Aorta (tissue), 5 donors: ENCODE measurements at places on chromosomes 6 and 20. TPM values are rescaled to one million over a fixed set of nuclear protein-coding genes. Genes with fewer than 3 reads are reported as not detected.

Gene RIPOR3
- 3.4 TPM for total RNA-seq

Gene TRERF1
- 2.7 TPM for total RNA-seq

Gene ZNF831
- 0.68 TPM for total RNA-seq

GRCh38 chr20:44684047-44684967, 30.9 kb upstream of the CCN5 start:
- DNase-seq: no peak

- no peak for DNase-seq
These were observed 107.5 kb downstream of the FAXC start for GRCh38 chr6:99241905-99242534.

GRCh38 chr20:22060610-22061009, 355.1 kb downstream of the PAX1 start:
- DNase-seq: no peak

GRCh38 chr6:52454556-52454955, 34.4 kb downstream of the EFHC1 start:
- DNase-seq: no peak

- DNase-seq: no peak
These were observed 36.6 kb downstream of the MGME1 start for GRCh38 chr20:18005170-18005989.

GRCh38 chr20:36231331-36231730, 4.9 kb upstream of the AAR2 start:
- no peak for DNase-seq

DNA sequence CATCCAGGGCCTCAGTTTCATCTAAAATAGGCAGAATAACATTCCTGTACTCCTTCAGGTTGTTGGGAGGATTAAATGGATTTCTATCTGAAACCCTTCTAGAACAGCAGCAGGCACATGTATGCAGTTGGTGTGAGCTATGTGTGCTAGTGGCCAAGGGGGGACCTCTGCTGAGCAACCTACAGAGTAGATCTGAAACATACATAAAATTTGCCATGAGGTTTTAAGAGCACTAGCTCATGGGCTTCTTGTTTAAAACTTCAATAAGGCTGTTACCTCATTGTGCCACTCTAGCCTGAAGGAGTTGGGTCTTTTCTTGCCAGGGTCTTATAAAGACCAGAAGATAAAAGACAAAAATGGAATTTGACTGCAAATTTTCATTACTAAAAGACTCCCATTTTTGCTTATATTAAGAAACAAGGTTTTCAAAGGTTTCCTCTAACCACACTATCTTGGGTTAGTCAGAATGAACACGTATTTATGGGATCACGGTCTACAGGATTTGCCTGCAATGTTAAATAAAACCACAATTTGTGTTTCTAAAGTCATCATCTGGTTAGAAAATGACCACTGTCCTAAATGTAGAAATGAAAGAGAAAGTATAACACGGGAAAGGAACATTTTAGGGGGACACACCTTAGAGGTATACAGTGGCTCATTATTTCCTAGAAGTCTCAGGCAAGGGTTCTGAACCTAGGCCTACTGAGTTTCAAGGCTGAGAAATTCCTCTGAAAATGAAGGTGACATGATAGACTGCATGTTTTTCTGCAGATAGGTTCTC, 144.9 kb upstream of the OLIG3 start:
- DNase-seq: no peak

DNA sequence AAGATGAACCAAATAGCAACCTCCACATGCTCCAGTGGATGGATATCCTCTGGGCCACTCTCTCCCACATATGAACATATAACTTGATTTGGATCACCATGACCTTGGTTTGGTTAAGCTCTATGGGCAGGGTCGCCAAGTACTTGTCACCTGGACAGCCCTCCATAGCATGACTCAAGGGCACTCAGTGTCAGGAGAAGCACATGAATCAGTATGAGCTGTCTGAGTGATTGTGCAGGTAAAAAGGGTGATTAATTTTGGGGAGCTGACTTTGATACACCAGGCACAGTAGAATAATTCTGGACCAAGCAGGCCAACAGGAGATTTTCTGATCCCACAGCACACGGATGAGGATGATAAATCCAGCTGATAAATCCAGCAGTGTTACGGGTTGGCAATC, 74.4 kb downstream of the OPRM1 start:
- DNase-seq: no peak

GRCh38 chr6:139625081-139625939, 250.9 kb upstream of the CITED2 start:
- no peak for DNase-seq
